NCI-H1105 (cell line): ENCODE measurements at places on chromosomes 1 and 21.

DNA sequence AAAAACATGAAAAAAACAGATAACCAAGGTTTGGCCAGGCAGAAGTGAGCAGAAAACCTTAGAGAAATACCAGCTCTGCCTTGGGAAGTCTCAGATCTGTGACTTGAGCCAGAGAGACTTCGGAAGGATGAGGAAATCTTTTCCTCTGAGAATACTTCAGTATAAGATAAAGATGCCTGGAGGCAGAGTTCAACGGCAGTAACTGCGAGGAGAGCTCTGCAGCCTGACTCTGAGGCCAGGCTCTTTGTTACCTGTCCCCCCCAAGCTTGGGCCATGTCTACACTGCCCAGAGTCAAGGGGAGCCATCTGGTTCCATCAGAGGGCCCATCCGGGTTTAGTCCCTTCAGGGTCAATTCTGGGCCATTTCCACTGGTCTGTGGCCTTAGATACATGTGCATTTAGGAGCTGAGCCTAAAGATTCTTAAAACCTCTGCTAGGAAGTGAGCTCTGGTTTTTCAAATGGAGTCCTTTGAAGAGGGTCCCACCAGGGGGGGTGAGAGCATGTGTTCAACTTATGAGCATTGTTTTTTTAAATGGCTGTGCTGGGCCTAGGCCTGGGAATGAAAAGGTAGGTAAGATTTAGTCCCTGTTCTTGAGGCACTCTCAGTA lies 8.7 kb downstream of the KIRREL1 start:
- DNase-seq = no peak

DNA sequence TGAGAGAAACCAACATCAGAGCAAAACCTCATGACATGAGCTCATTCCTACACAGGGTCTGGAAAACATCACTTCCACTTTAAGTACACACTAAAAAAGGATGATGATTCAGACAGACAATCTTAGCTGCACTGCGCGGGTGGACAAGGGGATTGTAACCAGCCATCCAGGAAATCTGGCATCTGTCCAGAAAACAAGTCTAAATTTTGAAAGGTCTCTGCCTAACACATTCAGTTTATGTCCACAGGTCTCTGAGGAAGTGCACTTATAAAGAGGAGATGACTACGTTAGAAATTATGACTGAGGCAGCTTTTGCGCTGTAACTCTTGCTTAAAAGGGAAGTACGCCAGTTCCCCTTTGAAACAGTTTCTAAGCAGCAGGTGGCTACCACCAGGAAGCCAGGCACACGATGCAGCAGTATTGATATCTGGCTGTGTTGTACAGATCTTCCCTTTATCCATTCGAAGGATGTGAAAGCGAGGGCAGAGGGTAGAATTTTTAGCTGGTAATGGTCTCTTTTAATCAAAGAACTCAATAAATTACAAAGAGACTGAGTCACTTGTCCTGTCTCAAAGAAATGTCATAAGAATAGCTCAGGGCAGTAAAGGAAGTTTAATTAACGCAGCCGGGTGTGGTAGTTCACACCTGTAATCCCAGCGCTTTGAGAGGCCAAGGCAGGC lies 128.0 kb downstream of the SETD4 start:
- no peak for DNase-seq

DNA sequence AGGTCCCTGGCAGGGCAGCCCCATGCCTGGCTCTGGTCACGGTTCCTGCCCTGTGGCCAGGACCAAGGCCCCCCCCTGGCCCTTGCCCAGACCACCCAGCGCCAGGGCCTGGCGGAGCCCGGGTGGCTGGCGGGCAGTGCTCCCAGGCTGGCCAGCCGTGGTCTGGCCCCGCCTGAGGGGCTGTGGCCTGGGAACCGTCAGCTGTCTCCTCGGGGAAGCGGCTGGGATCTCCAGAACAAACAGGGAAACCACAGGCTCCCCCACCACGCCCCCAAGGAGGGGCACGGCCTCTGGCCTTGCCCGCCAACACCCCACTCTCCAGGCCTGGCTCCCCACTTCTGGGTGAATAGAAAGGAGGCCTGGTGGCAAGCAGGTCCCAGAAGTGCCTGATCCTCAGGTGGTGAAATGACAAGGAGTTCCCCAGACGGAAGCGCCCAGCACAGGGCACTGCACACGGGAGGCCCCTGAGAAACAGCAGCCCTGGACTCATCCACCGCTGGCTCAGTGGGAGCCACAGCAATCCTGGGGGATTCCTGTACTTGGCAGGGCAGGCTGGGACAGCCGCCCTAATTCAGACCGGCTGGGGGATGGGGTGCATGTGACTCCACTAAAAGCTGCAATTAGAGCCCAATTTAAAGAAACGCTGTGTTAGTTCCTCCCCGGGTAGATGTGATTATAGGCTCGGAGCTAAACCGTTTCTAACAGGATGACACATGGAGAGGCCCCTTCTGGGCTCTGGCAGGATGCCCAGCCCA lies 78.9 kb downstream of the RAP1GAP start:
- peak; percentile 7 for DNase-seq

DNA sequence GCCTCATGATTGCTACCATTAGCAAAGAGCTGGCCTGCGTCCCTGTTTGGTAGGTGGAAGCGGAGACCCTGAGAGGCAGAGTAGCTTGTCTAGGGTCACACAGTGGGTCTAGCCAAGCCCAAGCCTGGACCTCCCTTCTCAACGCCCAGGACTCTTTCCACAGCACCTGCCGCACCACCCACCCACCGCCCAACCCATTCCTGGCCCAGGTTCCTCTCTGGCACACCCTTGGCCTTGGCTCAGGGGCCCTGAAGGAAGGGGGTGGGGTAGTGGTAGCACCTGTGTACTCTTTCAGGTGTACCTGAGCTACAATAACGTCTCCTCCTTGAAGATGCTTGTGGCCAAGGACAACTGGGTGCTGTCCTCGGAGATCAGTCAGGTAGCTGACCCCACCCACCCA lies 19.3 kb downstream of the FAM151A start:
- no peak for DNase-seq

DNA sequence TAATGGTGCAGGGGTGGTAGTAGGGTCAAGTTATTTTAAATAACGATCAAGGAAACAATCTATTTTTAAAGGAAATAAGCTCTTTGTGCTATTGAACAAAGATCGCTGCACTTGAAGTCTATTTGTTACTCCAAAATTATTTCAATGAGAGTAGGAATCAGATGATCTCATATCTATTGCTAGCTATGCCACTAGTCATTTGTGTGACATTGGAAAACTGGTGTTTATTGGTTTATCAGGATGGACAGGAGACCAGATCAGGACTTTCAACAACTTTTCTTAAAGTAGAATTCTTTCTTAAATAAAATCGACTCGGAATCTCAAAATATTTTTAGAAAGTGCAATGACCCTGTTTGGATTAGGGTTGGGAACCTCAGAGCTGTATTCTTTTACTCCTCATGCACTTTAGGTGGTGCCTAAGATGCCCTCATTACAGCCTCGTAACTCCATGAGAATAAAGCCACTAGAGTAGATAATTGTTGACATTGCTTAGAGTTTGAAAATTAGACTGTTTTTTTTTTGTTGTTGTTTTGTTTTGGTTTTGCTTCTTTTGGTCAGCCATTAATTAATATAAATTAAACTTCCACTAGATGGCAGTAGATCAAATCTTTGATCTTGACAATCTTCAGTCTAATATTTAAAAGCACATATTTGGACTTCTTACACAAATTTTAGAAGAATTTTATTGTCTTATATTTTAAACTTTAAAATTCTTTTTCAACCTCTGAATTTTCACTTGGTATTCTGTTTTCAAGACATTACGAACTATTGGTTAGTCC lies 352.4 kb downstream of the USP25 start:
- peak; percentile 2 for DNase-seq

DNA sequence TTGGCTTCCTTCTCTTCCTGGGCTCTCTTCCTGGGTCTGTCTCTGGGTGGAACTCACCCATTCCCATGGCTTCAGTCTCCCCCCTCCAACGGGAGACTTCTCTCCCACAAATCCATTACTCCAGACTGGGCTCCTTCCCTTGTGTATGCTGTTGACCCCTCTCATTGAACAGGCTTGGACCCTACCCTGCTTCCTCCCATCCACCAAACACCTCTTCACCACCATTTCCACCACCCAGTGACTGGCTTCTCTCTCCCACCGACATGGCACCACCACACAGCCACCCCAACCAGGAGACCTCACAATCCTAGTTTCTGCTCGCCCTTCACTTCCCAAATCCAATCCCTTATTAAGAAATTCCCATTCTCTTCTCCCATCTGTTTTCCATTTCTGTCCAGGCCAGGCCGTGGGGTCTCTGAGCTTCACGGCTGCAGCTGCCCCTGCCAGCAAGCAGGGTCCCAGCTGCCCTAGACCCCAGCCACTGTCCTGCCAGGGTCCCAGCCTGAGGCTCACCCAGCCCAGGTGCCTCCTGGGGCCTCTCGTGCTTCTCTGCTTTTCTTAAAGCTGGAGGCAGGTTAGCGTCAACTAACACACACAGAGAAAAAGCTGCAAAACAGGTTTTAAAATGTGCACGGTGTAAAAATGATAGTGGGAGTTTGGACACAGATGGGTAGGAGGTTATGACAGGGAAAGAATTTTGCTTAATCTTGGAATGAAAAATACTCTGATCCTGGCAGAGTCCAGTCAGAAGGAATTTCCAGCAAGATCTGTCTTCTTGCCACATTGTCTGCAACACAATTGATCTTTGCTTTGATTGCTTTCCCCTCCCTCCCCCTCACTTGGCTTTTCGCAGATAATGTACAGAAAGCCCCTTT lies 383.8 kb upstream of the VAMP3 start:
- no peak for DNase-seq
